ENCODE measurements at places on chromosomes 2 and 18. TPM values are rescaled to one million over a fixed set of nuclear protein-coding genes. Genes with fewer than 3 reads are reported as not detected.

TCF23 gene
- not detected for total RNA-seq

IL36A gene
- not detected for total RNA-seq

GRCh38 chr2:33022395-33022985 lies 75.7 kb downstream of the LTBP1 start:
- no peak for DNase-seq
- H3K4me1 ChIP-seq: peaks cover 28% of the 10 kb centered on the region
- H3K27me3 ChIP-seq: no peaks in the 10 kb centered on the region
- peak overlapping the region; percentile 84 for H3K27ac ChIP-seq

- no peak overlapping the region for H3K27ac ChIP-seq
- H3K27me3 ChIP-seq: no peaks in the 10 kb centered on the region
- H3K36me3 ChIP-seq: no peaks in the 10 kb centered on the region
- H3K4me3 ChIP-seq: no peak overlapping the region
Measured at GRCh38 chr2:160324161-160324800, 124.2 kb upstream of the ITGB6 start.

TEX44 gene
- total RNA-seq: not detected

EPB41L3 gene
- 92.3 TPM for total RNA-seq

Measured in astrocyte (in vitro differentiated cells and primary cell).